ENCODE measurements at places on chromosomes 6 and 20.
A peak's percentile ranks its signal among the peaks of the same experiment; 100 is the strongest.

- peak; percentile 13 for DNase-seq
These were observed 7.8 kb downstream of the OLIG3 start for GRCh38 chr6:137486416-137486815.

DNA sequence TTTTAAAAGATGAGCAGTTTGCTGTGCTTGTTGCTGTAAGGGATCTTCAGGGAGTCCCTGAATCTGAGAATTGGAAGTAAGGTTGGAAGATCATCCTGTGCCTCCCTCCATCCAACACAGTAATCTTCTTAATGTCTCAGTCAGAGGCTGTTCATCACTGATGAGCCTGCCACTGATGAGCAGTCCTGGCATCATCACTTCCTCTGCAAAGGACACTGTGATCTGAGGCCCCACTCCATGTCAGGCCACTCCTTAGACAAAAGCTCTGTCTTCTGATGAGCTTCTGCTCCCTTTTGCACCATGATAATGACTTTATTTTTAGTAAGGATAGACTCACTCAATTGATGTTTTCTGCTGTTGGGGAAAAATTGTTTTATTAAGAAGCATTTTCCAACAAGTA is 121.0 kb downstream of the UST start:
- no peak for DNase-seq

- DNase-seq = no peak
These were observed 366 bp downstream of the GPR31 start for GRCh38 chr6:167157414-167157813.

- no peak for DNase-seq
These were observed 747 bp downstream of the GABRR1 start for GRCh38 chr6:89216411-89216810.

- no peak for DNase-seq
These were observed 121.5 kb downstream of the UST start for GRCh38 chr6:148868314-148868713.

DNA sequence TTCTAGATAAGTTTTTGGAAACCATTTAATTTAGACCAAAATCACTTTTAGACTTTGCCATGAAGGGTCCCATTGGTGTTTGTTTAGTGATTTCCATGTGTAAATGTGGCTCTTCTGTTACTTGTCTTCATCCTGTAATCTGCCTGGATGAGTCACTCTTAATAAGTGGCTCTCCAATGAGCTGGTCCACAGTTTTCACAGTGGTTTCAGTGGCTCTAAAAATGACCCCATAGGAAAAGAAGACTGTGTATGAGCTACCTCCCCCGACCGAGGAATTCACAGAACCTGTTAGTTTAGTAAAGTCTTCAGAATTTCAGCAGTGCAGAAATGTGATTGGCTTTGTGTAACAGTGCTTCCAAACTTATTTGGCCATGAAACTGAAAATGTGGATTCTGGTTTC is 492.0 kb upstream of the MARCKS start:
- no peak for DNase-seq

GRCh38 chr6:163008186-163008585 is 280.4 kb downstream of the PACRG start:
- DNase-seq = no peak

GRCh38 chr20:46142124-46142523 is 24.0 kb downstream of the CD40 start:
- DNase-seq = peak; percentile 47

- no peak for DNase-seq
These were observed 41.8 kb downstream of the ATXN1 start for GRCh38 chr6:16719488-16719887.

- no peak for DNase-seq
These were observed 35.5 kb downstream of the SESN1 start for GRCh38 chr6:109059153-109059552.

DNA sequence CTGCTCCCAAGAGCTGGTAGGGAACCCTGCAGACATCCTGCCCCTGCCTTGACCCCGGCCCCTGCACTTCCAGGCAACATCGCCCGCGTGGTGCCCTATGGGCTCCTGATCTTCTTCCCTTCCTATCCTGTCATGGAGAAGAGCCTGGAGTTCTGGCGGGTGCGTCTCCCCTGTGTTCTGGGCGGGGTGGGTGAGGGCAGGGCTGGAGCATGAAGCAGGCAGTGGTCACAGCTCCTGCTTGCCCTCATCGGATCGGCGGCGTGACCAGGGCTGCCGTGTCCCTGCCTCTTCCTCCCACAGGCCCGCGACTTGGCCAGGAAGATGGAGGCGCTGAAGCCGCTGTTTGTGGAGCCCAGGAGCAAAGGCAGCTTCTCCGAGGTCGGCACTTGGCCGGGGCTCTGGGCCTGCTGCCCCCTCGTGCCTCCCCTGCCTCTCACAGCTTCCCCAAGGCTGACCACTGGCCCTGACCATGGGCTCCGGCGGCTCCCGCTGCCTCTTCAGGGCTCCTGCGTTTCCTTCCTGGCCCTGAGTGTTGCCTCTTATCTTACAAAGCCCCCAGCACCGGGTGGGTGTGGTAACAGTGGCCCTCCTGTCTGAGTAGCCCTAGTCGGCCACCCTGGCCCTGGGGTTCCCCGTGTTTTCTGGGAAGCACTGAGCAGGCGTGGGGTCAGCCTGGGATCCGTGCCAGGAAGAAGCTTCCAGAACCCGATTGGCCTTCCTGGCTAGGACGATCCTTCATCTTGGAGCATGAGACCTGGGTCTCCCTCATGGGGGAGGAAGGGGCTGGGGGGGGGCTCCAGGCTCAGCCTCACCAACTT is 8.0 kb upstream of the TNFRSF6B start:
- DNase-seq = no peak

GRCh38 chr6:150032598-150032997 is 7.3 kb upstream of the RAET1L start:
- DNase-seq = no peak

DNA sequence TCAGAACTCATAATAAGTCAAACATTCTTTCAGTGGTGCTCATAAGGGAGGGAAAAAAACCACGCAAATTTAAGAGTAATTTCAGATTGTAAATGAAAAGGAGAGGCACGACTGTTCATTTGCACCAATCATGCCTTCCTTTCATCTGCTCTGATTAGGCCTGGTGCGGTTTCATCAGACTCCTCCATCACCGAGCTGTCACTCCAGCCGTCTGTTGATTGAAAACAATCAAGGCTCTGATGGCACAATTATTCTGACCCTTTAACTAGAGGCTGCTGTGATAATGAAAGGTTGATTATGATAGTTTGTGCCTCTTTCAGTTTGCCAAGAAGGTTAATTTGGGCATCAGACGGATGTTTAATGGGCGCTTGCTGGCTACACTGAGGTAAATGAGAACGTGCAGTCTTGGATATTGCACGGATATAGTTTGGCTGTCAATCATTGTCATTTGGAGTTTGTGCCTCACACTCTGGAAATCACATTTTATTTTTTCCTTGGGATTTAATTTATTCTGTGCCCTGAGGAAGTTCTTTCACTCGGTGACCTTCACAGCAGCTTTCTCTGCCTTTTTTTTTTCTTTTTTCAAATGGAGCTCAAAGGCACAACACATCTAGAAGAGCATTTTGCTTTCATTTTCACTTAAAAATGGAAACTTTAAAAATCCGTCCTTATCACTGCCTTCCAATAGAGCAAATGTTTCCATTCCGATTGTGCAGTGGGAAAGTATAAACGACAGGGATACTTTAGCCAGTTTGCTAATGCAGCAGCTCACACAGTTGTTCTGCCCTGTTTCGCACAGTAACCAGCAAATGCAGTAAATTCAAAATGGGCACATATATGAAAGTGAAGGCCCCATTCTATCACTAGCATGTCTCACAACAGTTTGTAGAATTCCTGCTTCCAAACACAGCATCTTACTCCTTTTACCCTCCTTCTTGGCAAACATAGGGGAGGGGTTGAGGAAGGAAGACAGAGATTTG is 172.8 kb downstream of the KLHL32 start:
- peak; percentile 65 for DNase-seq

DNA sequence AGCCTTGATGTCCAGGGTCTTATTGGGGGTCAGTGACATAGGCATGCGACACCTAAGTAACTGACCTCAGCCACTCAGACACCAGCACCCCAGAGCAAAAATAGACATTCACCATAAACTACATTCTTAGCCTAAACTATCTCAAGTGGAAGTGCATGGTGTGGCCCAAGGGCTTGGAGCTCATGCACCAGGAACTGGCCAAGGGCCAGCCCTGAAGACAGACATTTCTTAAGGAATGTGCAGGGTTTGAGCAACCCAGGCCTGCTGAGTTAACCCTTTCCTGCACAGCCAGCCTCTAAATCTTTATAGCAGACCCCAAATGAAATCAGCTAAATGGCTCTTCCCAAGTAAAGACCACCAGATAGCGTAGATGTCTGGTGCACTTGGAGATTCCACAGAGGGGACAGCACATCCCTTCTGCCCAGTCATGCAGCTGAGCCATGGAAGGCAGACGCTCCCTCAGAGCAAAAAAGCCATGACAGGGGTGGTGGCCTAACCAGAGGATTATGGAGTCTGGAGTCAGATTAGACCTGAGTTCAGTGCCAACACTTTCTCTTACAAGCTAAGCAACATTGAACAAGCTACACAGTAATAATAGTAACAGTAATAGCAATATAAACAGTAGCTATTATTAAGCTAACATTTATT is 222.6 kb downstream of the ZMYND8 start:
- DNase-seq = no peak

DNA sequence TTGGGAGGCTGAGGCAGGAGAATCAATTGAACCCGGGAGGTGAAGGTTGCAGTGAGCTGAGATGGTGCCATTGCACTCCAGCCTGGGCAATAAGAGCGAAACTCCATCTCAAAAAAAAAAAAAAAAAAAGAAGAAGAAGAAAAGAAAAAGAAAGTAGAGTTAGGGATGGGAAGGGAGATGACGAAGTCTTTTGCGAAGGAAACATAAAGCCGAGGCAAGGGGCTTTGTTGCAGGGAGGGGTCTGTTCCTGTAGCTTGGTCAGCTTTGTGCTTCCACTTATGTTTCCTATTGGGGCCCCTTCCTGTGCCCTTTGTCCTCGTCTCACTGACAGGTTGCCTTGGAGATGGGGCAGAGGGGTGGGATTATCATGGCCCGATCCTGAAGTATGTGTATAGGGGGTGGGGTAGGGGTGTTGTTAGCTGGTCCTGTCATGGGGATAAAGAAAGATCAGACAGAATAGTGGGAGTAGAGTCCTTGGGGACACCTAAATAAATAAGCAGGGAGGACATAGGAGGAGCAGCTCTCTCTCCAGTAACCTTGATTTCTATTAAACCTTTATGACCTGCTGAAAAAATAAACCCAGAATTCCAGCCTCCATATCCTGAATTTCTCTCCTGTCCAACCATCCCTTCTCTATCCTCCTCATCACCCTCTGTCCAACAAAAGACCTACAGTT is 1.1 kb upstream of the CLIC1 start:
- peak; percentile 47 for DNase-seq

GRCh38 chr20:57559658-57560553 is 1.0 kb upstream of the PCK1 start:
- DNase-seq = no peak

DNA sequence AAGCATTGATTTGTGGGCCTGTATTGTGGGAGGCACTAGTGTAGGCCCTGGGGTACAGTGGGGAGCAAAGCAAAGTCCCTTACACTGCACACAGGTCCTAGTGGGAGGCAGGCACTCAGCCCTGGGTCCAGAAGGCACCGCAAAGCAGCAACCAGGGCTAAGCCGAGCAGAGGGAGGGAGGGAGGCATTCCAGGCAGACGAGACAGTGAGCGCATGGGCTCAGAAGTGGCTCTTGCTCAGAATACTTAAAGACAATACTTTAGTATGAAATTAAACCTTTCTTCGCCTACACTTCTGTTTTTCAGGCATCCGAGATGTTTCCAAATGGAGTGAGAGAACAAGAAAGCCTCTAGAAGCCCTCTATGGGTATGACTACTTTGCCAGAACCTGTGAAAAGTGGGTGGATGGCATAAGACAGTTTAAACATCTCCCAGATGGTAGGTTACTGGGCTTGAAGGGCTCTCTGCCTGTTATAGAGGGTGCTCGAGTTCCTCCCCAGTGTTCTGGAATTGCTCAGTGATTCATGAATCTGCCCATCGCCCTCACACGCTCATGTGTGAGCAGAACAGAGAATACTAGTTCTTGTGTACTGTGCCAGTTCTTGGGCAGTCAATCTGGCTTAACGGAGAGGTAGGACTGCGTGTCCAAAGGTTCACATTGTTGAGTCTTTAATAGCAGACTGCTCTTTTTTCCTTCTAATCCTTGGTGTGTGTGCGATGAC is 18.7 kb downstream of the BPHL start:
- DNase-seq = no peak

- DNase-seq = no peak
These were observed 81.5 kb downstream of the SULF2 start for GRCh38 chr20:47703748-47704147.

DNA sequence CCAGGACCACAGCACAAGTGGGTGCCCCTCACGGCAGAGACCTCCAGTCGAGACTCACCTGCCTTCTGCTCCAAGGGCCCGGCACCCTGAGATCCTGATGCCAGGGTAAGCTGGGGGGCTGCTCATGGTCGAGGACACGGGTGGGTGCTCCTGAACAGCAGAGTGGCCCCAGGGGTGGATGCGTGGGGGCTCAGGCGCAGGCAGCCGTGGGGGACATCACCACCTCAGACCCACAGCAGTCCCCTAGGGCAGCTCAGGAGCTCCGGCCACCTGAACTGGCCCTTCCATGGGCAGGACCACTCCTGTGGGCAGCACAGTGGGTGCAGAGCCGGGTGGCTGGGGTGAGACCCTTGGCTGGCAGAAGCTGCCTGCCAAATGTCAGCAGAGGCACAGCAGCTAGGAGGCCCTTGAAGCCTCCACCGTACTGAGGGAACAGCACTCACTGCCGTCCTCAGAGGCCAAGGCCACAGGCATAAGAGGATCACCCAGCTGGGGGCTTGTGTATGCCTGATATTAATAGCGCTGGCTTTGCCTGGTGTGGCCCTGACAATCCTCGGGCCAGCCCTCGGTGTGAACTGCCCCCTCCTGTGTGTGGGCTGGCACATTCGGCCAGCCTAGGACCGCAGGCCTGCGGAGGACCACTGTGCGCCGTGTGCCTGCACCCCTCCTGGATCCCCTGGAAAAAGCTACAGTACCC is 5.4 kb downstream of the UCKL1 start:
- DNase-seq = no peak

DNA sequence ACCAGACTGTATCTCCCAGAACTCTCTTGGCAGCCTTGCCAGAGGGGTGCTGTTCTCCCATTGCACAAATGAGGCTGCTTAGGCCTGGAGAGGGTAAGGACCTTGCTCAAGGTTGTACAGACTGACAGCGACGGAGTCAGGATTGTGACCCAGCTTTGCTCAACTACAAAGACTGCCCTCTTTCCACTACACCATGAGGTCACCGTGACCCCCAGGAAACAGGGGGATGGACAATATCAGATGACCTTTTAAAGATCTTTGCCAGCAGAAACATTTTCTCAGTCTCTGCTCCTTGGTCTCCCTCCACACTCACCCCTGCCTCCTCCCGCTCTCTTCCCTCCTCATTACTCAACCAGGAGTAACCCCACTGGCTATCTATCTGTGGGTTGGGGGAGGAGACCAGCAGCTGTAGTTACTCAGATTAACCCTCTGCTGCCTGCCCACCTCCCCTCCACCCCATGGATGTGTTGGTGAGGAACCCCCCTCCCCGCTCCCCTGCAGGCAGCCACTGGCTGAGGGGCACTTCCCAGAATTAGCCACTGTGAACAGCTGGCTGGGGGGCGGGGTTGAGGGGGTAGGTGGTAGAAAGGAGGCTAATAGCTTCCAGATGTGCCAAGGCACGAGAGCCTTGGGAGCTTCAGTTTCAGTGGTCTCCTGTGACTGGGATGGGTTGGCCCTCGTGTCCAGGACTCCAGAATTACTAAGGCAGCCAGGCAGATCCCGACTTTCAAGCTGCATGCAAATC is 26.9 kb upstream of the MRPS18A start:
- no peak for DNase-seq

- no peak for DNase-seq
These were observed 33.8 kb downstream of the ZNF217 start for GRCh38 chr20:53559816-53560215.

GRCh38 chr6:20211941-20212391 is 303 bp downstream of the MBOAT1 start:
- peak; percentile 87 for DNase-seq

Measured in NCI-H1417 (cell line).